ENCODE measurements at places on chromosomes 7 and 10.
A peak's percentile ranks its signal among the peaks of the same experiment; 100 is the strongest.

GRCh38 chr7:16669581-16669980 is 23.6 kb downstream of the BZW2 start:
- no peak for DNase-seq

DNA sequence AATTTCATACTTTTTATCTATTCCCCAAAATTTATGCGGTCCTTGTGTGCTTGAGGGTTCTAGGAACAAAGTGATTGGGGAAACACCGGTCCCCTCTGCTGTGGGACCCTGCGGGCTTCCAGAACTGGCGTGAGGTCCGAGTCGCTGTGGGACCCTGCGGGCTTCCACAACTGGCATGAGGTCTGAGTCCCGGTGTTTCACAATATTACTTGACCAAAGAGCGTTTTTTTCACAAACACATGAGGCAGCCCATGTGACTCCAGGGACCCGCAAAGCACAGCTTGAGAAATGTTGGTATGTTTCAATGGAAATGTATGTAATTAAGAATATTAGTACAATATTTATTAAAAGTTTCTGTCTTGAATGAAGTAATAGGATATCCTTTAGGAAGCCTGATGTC is 212.2 kb downstream of the MGMT start:
- no peak for DNase-seq

- no peak for DNase-seq
Measured at GRCh38 chr10:19184891-19185290, 136.3 kb downstream of the MALRD1 start.

GRCh38 chr10:97999923-98000248 is 30.5 kb downstream of the CRTAC1 start:
- no peak for DNase-seq

GRCh38 chr10:127894146-127894545 is 1.4 kb upstream of the CLRN3 start:
- DNase-seq: no peak

DNA sequence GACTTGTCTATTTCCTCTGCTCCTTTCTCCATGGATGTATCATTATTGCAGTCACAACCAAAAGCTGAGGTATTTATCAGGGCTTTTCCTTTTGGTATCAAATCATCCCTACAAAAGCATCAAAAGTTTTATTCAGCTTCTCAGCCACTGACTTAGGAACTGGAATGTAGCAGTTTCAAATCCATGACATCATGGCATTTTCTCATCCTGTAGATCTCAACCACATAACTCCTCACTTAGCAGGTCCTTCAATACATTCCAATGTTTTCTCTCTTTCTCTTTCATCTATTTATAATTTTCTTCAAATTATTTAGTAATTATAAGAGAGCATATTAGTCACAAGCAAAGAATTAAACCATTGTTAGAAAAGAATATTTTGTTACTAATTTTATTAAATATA is 537.4 kb upstream of the SORCS1 start:
- peak; percentile 1 for DNase-seq

DNA sequence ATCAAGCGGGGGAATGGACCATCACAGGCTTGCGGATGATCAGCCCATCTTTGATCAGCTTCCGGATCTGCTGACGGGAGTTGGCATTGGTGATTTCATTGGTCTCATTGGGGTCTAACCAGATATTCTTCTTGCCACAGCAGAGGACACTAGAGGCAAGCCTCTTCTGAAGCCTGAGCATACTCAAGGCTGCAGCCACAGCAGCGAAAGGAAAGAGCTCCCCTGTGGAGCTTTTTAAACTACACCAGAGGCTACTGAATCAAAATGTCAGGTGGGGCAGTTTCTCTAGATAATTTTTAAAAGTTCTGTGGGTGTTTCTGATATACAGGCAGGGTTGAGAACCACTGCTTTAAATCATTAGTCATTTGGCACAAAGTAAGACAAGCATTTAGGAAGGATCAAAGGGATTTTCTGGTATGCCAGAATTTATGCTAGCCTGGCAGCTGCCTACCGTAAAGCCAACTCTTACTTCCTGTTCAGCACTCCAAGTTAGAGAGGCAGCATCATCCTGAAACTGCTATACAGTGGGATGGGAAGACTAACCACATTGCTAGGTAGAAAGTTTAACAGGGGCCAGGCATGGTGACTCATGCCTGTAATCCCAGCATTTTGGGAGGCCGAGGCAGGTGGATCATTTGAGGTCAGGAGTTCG is 7.0 kb downstream of the NAPEPLD start:
- DNase-seq: peak; percentile 69

GRCh38 chr10:7306147-7306546 is 104.7 kb downstream of the SFMBT2 start:
- no peak for DNase-seq

GRCh38 chr7:45053401-45053800 is 35.4 kb downstream of the NACAD start:
- DNase-seq: no peak

- DNase-seq: peak; percentile 66
Measured at GRCh38 chr7:134016223-134016941, 110.8 kb upstream of the LRGUK start.

GRCh38 chr7:24981171-24981951 is 1.4 kb upstream of the OSBPL3 start:
- peak; percentile 69 for DNase-seq

GRCh38 chr10:100553929-100554328 is 18.2 kb downstream of the HIF1AN start:
- DNase-seq: no peak

GRCh38 chr7:117230276-117231046 is 92.4 kb downstream of the WNT2 start:
- peak; percentile 76 for DNase-seq

DNA sequence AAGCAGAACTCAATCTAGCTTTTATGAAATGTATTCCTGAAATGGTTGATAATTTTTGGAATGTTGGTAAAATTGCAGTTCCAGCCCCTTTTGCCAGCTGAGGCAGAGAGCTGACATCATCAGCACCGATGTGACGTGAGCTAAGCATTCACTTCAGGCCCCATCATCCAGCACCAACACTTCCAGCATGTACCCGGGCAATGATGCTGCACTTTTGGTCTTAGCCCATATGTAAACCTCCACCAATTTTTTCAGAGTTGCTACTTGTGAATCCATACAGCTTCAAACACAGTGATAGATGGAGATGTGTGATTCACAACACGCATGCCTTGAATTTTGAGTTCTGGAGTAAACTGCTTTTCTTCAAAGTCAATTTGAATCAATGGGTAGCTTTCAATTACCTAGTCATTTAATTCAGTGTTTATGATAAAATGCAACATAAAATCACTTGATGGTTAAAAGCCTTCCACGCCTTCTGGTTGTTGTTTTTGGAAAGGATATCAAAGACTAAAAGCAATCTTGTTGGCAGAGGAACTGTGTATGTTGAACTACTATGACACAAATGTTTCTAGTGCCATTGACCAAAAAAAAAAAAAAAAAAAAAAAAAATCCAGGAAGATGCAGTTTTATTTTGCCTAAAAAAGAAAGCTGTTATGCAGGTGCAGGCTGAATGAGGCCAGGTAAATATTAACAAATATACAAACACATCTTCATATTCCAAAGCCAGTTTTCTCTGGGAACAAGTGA is 73.9 kb downstream of the NRP1 start:
- no peak for DNase-seq

DNA sequence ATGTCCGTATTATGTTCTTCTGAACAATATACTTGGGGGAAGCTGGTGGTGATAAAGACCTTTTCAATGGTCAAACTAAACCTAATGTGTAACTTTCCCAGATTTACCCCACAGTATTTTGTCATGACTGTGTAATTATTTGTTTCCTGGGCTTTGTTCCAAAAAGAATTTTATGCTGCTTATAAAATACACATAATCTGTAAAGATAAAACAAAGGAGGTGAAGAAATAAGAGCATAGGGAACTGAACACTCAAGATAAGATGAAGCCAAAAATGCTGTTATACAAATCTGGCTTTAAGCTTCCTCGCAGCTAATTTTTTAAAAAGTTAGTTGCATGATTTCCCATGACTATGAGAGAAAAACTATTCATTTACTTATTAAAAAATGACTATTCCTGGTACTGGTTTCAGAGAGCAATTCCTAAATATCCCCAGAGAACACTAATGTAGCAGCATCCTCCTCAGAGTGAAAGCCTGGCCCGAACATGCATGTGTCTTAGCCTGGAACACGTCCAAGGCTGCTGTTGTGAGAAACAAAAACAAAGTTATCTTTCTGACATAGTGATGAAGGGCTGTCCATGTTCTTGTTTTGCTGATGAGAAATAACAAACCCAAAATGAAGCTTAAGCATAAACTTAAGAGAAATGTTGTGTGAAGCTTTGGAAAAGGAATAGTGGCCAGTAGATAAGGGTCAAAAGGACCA is 33.9 kb downstream of the MALSU1 start:
- DNase-seq: no peak

DNA sequence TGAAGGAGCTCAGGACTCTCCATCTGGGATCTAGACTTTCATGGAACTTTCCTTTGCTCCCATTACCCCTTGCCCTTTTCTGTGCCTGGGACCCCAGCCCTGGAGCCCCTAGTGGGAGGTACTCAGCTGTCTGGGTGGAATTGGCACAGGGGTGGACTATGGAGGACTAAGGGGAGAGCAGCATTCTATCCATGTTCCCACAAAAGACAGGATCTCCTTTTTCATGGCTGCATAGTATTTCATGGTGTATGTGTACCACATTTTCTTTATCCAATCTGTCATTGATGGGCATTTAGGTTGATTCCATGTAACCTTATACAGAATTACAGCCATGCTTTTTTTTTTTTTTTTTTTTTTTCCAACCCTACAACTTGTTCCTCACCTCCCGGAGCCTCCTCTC is 89.1 kb downstream of the GALNT17 start:
- DNase-seq: no peak

DNA sequence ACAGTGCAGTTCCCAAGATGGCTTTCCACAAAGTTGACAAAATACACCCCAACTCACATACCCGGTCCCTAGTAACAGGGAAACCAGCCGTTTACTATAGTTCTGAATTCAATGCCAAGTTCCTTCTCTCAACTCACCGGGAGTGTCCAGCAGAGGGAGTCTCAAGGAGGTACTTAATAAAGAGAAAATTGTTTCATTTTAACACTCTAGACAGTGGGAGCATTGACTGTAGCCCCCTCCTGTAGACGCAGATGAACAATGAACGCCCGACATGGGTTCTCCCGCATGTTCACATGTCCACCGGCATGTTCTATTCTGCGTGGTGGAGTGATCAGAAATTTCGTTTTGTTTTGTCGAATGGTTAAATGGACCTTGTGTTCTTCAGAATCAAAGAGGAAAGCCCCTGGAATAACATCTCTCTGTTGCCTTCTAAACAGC is 1.9 kb downstream of the HIPK2 start:
- peak; percentile 85 for DNase-seq

- DNase-seq: no peak
Measured at GRCh38 chr7:103996639-103997038, 7.2 kb upstream of the RELN start.

- DNase-seq: peak; percentile 54
Measured at GRCh38 chr7:84336303-84336702, 141.7 kb upstream of the SEMA3A start.

GRCh38 chr7:126685018-126685573 is 567.6 kb downstream of the GRM8 start:
- DNase-seq: no peak

DNA sequence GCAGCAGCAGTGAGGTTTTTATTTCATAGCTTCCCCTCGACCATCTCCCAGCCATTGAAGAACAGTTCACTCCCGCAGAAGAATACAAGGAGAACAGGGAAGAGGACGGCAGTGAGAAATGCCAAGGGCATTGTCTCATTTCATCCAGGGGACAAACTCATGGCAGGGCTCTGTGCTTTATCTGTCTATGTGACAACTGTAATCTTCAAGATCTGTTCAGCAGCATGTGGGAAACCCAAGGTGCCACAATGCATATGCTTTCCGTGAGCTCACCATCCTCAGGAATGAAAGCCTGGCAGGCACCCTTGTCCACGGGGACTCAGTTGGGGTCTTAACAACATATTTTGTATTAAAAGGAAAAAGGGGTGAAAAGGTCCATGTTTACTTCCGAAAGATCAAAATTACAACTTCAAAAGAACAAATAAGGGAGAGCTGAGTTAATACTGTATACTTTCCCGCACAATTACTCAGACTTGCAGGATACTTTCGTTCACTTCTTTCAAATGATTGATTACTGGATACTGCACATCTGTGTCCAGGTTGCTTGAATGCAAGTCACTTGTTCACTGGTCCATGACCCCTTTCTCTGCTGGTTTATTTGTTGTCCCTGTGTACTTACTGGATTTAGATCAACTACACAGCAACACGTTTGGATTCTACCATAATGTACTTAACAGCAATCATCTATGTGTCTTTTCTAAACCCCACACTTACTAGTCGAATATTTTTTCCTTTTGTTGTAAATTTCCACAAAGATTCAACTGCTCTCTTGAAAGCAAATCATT is 90.1 kb upstream of the ATP6V0A4 start:
- DNase-seq: no peak

DNA sequence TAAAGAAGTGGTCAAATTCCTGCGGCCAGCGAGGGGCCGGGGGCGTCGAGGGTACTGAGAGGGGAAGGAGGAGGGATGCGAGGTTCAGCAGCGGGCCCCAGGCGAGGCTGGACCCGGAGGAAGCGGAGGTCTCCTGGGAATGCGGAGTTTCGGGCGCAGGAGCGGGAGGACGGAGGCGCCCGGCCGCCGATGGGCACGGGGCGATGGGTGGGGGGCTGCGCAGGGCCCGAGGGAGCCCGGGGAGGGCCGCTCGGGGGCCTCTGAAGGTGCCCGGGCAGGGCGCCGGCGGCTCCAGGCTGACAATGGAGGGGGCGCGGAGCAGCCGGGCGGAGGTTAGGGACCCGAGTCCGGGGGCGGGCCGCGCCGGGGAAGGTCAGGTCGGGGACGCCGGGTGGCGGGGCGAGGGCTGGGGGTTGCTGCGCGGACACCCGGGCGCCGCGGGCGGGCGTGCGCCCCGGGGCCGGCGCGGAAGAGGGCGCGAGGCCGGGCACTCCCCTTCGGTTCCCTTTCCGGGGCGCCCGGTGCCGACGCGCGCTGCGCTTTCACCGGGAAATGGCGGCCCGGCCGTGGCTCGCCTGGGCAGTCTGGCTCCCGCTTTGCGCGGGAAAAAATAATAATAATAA is 683 bp downstream of the MACROH2A2 start:
- peak; percentile 66 for DNase-seq

DNA sequence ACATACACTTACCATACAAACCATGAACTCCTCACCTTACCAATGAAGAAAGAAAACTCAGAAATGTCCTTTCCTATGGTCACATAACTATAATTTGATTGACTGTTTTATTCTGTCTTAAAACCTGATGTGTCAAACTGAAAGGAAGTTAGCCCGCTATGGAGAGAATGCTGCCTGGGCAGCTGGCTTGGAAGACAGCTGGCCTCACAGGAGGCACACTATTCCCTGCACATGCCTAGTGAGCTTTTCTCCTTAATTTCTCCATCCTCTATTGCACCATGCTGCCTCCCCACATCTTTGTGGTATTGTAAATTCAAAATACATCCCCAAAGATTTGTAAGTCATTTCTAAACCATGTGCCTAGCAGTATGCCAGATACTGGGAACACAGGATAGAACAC is 163.3 kb downstream of the STK31 start:
- DNase-seq: no peak

DNA sequence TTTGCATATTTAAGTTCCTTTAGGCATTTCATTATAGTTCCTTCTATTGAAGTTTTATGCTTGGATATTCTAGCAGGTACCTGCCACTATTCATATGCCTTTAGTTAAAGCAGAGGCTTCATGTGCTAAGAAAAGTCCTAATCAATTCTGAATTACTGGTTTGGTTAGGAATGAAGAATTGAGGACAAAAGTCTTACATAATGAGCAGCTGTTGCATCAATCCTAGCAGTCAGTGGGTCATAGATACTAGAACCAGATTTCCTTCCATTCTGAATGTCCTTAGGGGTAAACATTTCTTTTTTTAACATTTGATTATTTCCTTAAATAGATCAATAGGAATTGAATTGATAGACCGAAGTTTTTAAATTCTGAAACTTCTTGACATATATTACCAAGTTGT is 59.2 kb downstream of the CDK13 start:
- no peak for DNase-seq

Measured in astrocyte of the hippocampus (primary cell).